Nephron progenitor cell (in vitro differentiated cells): ENCODE measurements at places on chromosomes 11 and 22.

GRCh38 chr11:66866511-66866986, 9.7 kb downstream of the LRFN4 start:
- no peak for DNase-seq

DNA sequence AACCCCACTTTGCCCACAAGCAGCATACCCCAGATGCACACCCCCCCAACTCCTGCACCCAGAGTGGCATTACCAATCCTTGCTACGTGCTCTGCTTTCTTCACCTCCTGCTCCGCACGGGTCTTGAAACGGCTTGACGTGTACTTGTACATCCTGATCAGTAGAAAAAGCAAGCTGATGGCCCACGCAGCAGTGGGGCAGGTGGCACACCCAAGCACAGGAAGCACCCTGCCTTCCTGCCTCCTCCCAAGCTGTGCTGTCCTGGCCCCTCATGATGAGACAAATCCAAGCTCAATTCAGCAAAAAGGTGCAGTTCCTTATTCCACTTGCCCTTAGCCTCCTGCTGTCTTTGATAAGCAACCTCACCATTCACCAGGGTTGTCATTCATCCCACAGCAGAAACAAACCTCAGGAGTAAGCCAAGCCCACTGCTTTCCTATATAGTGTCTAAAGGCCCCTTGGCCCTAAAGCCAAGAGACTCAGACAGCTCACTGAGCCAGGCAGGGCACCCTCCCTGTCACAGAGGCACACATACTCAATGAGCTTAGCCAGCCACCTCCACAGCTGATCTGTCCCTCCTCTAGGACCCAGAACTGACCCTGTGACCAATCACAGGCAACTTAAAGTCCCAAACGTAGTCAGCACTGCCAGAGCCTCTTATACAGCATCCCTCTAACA, 27.8 kb downstream of the MORC2 start:
- no peak for DNase-seq

- no peak for DNase-seq
These were observed 28.5 kb downstream of the LRRC74B start for GRCh38 chr22:21074102-21074715.

DNA sequence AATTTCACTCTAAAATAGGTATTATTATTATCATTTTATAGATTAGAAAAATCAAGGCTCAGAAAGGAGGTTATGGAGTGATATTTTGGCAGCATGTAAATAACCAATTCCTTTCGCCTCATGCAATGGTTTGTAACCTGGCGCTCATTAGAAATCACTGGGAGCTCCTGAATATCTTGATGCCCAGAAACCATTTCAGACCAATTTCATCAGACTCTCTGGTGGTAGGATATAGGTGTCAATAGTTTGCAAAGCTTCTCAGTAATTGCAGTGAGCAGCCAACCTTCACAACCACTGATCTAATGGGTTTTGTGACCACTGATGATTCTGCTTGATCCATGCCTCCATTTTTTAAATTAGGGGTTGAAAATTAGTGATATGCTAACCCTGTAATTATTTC, 57.8 kb upstream of the ZC3H12C start:
- DNase-seq = no peak

- DNase-seq = no peak
These were observed 7.1 kb downstream of the TRIOBP start for GRCh38 chr22:37703906-37704305.
